ENCODE measurements at places on chromosomes 5 and 9.

GRCh38 chr5:143026380-143026779 lies 256.2 kb downstream of the ARHGAP26 start:
- no peak for DNase-seq

DNA sequence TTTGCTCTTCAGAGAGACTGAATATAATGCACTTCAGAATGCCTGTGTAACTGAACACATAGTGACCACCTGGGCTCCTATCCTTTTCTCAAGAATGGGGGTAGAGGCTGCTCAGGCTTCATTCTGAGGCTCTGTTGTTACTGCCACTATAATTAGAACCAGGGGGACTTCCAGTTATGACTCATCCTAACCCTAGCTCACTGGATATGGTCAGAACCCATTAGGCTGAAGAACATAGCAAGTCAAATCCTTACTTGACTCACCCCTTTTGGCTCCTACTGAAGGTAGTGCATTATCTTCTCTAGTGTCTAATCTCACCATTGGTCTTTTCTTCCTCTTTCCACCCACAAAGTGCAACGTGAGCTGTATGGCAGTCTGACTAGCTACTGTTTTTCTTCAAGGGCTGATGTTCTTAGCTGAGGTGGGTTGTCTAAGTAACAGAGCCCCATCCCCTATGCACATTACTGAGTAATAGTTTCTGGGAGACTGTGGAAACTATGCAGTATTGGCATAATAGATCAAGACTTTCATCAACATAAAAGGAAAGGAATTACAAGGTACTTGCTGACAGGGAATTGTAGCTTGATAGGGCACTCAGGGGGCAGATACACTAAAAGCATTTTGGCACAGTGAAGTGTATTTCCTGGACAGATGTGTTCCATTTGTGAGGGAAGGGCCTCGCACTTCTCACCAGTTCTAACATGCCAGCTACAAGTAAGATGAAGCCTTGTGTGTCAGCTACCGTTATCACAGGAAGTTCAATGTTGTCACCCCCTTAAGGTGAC lies 431.0 kb upstream of the MEF2C start:
- DNase-seq = peak; percentile 42

GRCh38 chr9:16308645-16309044 lies 561.8 kb downstream of the BNC2 start:
- no peak for DNase-seq

- no peak for DNase-seq
Observed at GRCh38 chr5:110008131-110008530, 318.4 kb downstream of the MAN2A1 start.

- DNase-seq = no peak
Observed at GRCh38 chr5:78603636-78604175, 44.9 kb downstream of the LHFPL2 start.

- DNase-seq = peak; percentile 61
Observed at GRCh38 chr9:68705531-68706362, 707 bp downstream of the PIP5K1B start.

- DNase-seq = no peak
Observed at GRCh38 chr5:98320343-98320742, 453.1 kb upstream of the RGMB start.

Data from spinal cord (tissue), 10 donors.